ENCODE measurements at places on chromosomes 7 and 10.
A peak's percentile ranks its signal among the peaks of the same experiment; 100 is the strongest.

DNA sequence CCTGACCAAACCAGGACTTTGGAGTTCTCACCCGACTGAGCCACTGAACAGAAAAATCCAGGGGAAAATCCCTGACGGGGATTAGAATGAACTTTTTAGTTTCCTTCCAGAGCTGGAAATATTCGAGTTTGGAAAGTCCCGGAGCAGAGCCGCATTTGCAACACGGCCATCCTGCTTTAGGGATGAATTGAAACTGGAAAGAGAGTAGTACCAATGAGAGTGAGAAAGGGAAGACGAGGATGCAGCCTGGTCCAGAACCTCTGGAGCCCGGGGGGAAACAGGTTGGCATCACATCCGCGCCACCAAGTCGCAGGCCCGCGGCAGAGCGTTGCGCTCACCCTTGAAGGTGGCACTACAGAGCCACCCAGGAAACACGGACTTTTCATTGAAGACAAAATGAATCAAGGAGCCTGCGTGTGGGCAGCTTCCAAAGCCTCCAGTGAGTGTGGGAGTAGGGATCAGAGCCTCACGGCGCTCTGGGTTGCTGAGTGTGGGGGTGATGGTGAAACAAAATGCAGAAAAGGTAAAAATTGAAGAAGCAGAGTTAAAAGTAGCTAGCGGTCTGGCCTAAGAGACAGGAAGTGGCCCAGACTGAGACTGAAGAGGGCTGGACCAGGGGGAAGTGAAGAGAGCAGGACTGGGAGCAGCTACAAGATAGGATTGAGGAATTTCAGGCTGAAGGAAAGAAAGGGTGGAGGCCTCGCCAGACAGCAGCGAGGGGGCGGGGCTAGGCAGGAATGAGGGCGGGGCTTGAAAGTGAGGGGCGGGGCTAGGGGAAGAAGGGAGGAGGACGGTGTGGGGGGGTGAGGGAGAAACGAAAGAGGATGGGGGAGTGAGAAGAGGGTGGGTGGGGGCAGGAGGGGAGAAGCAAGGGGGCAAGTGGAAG is 1.8 kb downstream of the SMURF1 start:
- DNase-seq, result peak; percentile 73

GRCh38 chr10:47333532-47333931 is 11.3 kb downstream of the GDF2 start:
- no peak for DNase-seq

GRCh38 chr7:15837306-15837950 is 150.9 kb upstream of the MEOX2 start:
- DNase-seq, result no peak

- DNase-seq, result no peak
These were observed 19.5 kb upstream of the PPP1R3C start for GRCh38 chr10:91652364-91652763.

DNA sequence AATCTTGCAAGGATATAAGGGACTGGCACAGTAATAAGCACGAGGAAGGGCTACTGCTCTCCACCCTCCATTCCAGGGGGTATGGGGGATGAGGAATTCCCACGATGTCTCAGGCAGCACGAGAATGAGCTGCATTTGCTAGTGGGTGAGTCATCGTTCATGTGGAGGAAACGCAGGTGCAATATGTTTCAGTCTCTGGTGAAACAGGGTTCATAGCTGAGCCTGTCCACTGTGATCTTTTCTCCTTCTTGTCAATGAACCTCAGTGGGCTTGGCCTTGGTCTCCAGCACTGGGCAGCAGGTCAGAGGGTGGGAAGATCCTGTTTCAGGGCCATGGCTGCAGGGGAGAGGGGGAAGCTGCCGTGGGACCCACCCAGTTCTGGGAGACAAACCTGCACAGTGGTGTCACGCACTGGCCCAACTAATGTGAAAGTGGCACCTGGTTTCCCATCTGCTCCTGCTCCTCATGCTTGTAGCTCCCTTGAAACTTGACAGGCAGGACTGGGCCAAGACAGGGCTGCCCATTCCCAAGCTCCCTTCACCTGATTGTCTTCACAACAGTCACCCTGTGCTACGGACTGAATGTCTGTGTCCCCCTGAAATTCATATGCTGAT is 181.9 kb downstream of the USP6NL start:
- DNase-seq, result no peak

- no peak for DNase-seq
These were observed 145.5 kb downstream of the KLF6 start for GRCh38 chr10:3639546-3639945.

DNA sequence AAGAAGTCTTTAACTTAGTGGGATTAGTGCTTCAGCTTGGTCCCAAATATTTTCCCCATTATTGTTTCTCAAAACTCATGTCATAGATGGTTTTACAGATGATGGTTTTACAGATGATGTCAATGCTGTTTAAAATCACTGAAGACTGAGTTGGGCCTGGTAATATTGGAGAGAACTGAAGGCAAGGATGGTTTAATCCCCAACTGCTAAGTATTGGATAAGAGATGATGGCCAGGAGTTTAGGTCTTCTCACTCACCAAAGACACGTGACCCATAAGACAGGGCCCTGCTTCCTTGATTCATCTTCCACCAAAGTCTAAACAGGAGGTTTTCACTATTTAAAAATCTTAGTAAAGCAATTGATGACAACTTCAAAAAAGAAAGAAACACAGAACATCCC is 56.3 kb downstream of the VWA2 start:
- DNase-seq, result no peak

- DNase-seq, result no peak
These were observed 82.7 kb downstream of the PLCE1 start for GRCh38 chr10:94076325-94076841.

DNA sequence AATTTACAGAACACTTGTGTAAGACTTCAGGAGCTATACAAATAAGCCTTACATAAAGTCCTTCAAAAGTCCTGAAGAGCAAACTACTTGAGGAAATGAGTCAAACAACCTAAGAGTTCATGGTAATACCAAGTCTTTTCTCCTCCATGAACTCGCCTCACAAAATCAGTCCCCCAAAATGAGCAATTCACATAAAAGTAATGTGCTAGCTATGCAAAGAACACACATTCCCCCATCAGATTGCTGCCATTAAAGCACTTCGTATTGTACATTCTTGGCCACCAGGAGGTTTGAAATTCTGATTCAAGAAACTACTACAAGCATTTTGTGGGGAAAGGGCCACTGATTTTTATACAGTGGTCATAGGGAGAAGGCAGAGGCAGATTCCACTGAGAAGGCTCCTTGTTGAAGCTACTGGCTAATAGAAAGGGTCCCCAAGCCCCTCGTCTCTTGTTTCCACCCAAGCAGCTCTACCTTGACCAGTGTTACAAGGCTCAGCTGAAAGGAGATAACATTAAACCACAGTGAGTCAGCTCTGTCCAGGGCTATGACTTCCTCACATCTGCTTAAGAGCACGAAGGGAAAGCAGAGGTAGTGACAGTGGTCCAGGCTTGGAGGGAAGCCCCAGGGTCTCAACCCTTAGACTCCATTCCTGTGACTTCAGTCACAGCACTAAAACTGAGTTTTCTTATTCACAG is 115.2 kb upstream of the CDK1 start:
- peak; percentile 22 for DNase-seq

DNA sequence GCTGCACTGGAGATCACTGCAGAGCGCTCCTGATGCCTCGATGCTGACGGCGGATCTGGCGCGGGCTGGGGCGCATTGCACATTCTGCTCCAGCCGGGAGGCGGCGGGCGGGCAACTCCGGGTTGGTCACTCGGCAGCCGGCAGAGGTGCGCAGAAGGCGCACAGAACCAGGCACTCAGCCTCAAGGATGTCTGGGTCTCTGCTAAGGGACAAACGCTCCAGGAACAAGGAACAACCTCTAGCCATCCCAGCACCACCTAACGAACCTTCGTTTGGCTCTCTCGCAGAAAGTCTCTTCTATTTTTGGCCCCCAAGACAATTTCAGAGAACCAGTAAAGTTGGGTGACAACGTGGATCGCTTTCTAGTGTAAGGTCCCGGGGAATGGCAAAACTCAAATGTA is 254.6 kb downstream of the OTUD1 start:
- DNase-seq, result no peak

DNA sequence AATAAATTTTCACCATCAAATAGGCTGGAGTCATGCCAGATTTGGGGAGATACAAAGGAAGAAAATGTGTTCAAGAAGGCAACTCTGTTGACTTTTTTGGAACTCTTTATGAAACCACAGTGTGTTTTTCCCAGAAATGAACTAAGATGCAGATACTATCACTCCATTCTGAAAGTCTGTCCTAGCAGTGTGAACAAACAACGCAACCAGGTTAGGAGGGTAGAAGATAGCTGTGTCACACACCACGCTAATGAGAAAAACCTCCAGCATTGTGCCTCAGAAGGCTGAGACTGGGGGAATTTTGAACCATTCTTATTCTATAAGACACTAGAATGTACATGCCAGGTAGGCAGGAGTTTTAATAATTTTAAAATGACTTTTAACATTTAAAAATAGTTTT is 15.9 kb upstream of the ATP6V0A4 start:
- no peak for DNase-seq

GRCh38 chr10:101848408-101848807 is 4.8 kb upstream of the KCNIP2 start:
- peak; percentile 71 for DNase-seq

GRCh38 chr7:94042381-94042780 is 38.2 kb upstream of the BET1 start:
- DNase-seq, result no peak

GRCh38 chr7:69808391-69808790 is 210.1 kb downstream of the AUTS2 start:
- no peak for DNase-seq

GRCh38 chr10:35353805-35354204 is 17.5 kb downstream of the CCNY start:
- DNase-seq, result no peak

- DNase-seq, result no peak
These were observed 23.0 kb upstream of the SFMBT2 start for GRCh38 chr10:7433861-7434260.

GRCh38 chr10:110355141-110355831 is 50.6 kb upstream of the SMNDC1 start:
- DNase-seq, result no peak

DNA sequence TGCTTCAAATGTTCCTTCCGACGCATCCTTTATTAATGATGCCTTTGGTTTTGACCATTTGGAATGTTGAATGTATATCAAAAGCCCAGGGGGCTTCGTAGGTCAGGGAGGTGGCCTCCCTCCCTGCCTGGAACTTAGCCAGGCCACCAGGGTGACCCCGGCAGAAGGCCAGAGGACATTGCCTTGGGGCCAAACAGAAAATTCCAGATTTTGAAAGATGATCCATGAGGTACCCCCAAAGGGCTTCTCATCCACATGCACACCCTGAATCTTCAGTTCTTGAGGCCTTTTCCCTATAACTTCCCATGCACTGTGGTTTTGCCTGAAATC is 171.7 kb downstream of the ADAM12 start:
- no peak for DNase-seq

- DNase-seq, result peak; percentile 65
These were observed 5.7 kb upstream of the OR6V1 start for GRCh38 chr7:143046426-143046851.

DNA sequence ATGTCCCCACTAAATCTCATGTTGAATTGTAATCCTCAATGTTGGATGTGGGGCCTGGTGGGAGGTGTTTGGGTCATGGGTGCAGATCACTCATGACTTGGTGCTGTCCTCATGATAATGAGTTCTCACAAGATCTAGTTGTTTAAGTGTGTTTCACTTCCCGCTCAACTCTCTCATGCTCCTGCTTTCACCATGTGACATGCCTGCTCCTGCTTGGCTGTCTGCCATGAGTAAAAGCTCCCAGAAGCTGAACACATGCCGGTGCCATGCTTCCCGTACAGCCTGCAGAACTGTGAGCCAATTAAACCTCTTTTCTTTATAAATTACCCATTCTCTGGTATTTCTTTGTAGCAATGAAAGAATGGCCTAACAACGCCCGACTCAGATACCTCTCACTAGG is 6.2 kb upstream of the PSTK start:
- DNase-seq, result peak; percentile 73

GRCh38 chr7:158085741-158086695 is 501.6 kb downstream of the PTPRN2 start:
- no peak for DNase-seq

DNA sequence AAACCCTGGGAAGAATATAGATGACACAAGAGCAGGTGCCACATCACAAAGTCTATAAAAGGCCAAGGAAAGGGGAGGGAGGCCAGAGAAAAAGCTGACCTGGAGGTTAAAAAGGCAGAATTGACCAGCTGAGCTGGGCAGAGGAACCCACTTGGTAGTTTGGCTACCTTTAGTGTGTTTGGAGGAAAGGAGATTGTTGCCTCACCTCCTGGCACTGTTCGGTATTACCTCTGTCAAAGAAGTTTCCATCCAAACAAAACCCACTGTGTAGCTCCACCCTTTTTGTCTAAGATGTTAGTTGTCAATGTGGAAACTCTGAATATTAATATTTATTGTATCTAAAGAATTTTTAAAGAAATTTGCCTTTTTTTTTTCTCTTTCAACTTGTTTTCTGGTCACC is 23.4 kb downstream of the ENTPD7 start:
- DNase-seq, result no peak

DNA sequence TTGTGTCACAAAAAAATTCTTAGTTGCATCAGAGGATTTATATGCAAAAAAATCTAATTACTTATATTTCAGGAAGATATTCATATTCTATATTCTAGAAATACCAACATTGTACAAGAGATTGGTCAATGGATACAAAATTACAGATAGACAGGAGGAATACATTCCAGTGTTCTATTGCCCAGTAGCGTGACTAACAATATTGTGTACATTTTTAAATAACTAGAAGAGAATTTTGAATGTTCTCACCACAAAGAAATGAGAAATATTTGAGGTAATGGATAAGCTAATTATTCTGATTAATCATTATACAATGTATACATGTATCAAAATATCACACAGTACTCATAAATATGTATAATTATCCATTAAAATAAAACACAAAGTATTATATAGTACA is 253.3 kb downstream of the IPMK start:
- no peak for DNase-seq

GRCh38 chr7:158114056-158114850 is 473.4 kb downstream of the PTPRN2 start:
- no peak for DNase-seq

- no peak for DNase-seq
These were observed 245.0 kb downstream of the MGMT start for GRCh38 chr10:129712000-129712399.

DNA sequence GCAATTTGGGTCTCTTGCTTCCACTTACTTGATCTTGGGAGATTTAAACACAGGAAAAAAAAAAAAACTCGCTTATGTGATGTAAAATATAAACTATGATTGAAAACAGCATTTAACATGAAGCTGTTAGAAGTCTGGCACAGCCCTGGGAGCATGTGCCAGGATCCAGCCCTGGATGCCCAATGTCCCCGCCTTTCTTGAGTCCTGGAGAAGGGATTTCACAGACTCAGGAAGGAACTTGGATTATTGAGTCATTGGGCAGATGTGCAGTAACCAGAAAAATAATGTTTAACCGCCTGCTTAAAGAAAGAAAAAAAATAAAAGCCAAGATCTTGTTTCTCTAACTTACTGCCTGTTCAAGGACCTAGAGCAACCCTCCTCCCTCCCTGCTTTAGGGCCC is 3.7 kb upstream of the JCAD start:
- no peak for DNase-seq

- DNase-seq, result no peak
These were observed 54.1 kb downstream of the ZNF467 start for GRCh38 chr7:149719050-149719899.
